Stimulated activated CD4-positive, alpha-beta T cell treated with anti-CD3 and anti-CD28 coated beads, Interleukin-15, amount 100 ng/mL, for 1 hour (primary cell): ENCODE measurements at places on chromosomes 6 and 20.

DNA sequence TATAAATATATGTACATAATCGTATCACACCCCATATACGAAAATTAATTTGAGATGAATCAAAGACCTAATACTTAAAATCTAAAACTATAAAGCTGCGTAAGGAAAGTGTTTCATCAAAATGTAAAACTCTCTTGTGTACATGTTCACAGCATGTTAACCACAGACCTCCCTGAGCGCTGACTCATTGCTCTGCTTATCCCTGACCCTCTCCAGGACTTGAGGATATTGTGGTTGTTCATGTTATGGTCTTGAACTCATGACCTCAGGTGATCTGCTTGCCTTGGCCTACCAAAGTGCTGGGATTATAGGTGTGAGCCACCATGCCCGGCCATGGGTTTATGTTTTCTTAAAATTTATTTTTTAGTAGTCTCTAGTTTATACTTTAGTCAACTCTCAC lies 14.2 kb downstream of the FAM83B start:
- no peak for DNase-seq

DNA sequence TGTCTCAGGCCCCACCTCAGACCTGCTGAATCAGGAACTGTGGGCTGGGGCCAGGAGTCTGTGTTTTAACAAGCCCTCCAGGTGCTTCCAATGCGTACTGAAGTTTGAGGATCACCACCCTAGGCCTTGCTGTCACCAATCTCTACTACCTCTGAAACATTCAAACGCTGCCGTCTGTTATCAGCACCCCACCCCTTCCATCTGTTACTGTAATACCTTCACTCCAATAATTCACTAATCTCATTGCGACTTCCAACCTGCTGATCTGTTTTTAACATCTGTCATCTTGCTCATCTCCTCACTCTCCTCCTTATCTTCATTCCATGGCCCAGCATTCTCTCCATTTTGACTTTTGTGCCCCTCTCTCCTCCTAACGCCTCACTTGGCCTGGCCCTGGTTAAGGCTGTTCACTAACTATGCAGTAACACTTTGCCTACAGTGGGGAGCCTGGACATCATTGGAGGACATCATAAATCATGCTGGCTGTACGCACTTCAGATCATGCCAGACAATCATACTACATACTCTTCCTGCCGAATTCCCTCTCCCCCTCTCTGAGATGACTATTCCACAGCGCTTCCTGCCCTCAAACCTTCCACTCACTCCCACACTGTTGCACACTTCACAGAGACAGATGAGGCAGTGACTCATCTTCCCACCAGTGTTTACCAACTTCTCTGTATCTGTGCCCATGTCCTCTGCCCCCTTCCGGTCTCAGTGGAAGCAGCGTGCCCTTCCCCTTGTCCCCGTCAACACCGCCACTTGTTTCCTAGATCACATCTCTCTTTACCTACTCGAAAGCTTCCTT lies 3.0 kb upstream of the GUCA1B start:
- no peak for DNase-seq

DNA sequence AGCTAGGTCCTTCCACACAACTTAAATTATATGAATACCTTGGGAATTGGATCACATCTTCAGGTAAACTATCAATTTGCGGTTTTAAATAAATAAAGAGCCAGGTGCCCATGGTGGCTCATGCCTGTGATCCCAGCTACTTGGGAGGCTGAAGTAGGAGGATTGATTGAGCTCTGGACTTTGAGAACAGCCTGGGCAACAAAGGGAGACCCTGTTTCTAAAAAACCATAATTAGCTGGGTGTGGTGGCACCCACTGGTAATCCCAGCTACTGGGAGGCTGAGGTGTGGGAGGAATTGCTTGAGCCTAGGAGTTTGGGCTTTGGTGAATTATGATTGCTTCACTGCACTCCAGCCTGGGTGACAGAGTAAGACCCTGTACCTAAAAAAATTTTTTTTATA lies 3.4 kb downstream of the GMNN start:
- DNase-seq = no peak

- DNase-seq = no peak
Measured at GRCh38 chr6:168190646-168191443, 111.8 kb upstream of the FRMD1 start.

DNA sequence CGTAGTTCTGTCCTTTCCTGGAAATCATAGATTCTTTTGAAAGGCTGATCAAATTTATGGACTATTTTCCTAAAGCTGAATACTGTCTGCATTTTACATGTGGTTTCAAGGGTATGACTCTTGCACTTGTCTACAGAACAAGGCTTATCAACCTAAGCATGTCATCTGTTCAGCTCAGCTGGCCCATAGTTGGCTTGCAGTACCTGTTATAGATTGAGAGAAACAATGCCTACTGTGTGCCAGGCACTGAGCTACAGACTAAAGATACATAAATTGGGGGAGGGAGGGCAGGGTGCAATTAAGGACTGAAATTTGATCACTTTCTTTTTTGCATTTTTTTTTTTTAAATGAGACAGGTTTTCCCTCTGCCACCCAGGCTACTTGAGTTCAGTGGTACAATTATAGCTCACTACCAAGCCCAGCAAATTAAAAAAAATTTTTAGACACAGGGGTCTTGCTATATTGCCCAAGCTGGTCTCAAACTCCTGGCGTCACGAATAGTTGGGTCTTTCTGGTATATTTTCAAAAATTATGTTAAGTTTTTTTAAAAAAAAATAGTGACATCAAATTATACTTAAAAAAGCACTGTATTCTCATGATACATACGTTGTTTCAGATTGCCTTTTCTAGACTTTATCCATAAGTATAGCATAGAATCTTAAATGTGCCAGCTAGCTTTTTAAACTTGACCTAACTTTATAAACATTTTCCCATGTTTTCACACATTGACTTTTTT lies 52.2 kb downstream of the RREB1 start:
- DNase-seq = no peak
